Activated naive CD4-positive, alpha-beta T cell treated with anti-CD3 and anti-CD28 coated beads for 36 hours (primary cell): ENCODE measurements at places on chromosomes 12 and 14. TPM values are rescaled to one million over a fixed set of nuclear protein-coding genes. Genes with fewer than 3 reads are reported as not detected.

Gene C3AR1
- 0.21 TPM for total RNA-seq

Gene LRFN5
- total RNA-seq = not detected

Gene SERPINA9
- not detected for total RNA-seq

Gene HPD
- total RNA-seq = not detected

Gene MANSC4
- total RNA-seq = not detected

Gene YY1
- total RNA-seq = 85.0 TPM

Gene NTS
- total RNA-seq = not detected

Gene REP15
- 0.19 TPM for total RNA-seq

Gene POTEM
- not detected for total RNA-seq

Gene ABCC9
- not detected for total RNA-seq

Gene DCN
- not detected for total RNA-seq

Gene PPP1R36
- not detected for total RNA-seq

Gene TSPAN19
- not detected for total RNA-seq

Gene PLEKHG7
- total RNA-seq = not detected

Gene HOXC6
- total RNA-seq = not detected

Gene OR6S1
- not detected for total RNA-seq

Gene SHMT2
- 542 TPM for total RNA-seq

DNA sequence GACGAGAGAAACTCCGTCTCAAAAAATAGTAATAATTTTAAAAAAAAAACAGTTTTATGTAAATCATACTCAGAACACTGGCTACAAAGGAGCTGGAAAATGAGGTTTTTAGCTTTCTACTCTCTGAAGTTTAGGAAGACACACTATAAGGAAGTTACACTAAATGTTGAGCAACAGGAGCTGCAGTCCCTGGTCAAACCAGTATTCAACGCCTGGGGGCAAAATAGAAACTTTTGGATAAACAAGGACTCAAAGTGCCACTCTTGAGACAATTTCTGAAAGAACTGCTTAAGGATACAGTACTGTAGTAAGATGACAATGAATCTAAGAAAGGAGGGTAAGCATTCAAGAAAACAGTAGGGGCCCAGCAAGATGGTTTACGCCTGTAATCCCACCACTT is 29.3 kb downstream of the ACTR6 start:
- no peak for DNase-seq

GRCh38 chr14:88616697-88617096 is 53.9 kb downstream of the ZC3H14 start:
- no peak for DNase-seq

GRCh38 chr12:131511391-131511802 is 199.5 kb upstream of the SFSWAP start:
- DNase-seq = peak; percentile 83

DNA sequence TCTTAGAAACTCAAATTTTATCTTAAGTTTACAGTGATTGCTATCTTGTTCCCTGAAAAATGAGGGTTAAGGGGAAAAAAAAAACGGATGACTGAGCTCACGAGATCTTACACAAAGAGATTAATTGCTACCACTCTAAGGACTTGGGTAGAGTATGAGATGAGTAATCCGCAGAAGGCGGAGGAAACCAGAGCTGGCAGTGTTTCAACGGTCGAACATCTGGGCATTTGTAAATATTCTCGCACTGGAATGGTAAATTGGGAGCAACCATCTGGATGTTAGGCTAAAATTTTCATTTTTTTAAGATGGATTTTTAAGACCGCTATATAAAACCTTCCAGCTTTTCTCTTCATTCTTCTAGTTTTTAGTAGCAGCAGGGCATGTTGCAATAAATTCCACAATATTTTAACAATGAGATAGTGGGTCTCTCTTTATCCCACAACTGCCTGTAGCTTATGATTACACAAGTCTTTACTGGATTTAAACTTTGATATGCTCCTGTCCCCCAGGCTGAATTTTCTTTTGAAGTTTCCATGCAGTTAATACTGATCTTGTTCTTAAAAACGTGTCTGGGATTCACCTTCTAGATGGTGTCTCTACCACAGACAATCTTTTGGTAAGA is 1324.1 kb downstream of the AACS start:
- no peak for DNase-seq

- no peak for DNase-seq
These were observed 32.1 kb upstream of the LRP1-AS start for GRCh38 chr12:57179331-57180086.

DNA sequence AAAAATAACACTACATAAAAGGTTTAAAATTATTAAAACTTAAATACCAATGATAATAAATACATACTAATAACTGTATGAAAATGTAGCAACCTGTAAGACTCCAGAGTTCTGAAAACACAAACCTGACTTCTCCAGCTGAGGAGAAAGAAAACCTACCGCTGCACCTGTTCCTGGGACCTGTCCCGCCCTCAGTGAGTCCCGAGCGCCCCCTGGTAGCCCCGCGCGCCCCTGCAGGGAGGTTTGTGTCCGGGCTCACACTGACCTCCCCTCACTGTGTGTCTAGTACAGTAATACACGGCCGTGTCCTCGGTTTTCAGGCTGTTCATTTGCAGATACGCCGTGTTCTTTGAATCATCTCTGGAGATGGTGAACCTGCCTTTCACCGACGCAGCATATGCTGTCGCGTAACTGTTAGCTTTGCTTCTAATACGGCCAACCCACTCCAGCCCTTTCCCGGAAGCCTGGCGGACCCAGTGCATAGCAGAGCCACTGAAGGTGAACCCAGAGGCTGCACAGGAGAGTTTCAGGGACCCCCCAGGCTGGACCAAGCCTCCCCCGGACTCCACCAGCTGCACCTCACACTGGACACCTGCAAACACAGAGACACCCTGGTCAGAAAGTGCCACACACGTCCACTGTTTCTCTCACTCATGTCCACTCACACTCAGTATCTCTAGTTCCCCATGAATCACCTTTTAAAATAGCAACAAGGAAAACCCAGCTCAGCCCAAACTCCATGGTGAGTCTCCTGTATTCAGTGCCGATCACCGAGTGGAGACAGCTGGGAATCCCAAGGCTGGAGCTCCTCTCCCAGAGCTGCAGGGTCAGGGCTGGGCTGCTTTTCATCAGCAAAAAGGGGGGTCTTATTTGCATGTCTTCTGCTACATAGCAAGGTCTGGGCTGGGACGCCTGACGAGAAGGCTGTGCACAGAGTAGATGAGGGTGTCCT is 1276.3 kb downstream of the TMEM121 start:
- DNase-seq = no peak

DNA sequence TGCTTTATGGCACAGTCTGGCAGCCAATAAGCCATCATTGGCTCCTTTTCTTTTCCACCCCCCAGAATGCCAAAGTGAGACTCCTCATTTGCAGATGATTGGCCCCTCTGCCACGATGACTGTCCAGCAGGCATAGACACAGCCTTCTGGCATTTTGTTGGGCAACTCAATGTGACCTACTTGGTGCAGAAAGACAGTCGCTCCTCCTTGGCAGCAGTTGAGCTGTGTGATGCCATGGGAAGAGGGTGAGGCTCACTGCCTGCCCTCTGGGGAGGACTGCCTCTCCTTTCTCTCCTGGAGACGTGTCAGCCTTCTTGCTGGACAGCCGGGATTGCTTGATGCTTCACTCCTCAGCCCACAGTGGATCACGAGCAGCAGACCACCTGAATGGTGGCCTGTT is 264.9 kb downstream of the C12orf75 start:
- DNase-seq = no peak

DNA sequence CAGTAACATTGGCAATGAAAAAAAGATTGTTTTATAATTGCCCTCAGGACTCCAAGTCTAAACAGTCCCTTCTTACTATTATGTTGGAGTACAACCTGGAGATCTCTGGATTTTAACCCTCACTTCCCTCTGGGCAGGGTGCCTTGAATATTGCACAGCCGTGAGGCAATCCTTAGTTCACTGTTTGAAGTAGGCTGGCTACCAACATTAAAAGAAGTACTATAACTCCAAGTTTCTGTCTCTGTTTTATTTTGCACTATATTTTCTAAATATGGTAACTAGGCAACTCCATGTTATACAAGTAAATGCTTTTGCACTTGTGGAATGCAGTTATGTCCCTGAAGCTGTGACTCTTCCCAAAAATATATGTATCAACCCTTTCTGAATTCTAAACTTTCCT is 490.7 kb downstream of the EGLN3 start:
- DNase-seq = no peak

DNA sequence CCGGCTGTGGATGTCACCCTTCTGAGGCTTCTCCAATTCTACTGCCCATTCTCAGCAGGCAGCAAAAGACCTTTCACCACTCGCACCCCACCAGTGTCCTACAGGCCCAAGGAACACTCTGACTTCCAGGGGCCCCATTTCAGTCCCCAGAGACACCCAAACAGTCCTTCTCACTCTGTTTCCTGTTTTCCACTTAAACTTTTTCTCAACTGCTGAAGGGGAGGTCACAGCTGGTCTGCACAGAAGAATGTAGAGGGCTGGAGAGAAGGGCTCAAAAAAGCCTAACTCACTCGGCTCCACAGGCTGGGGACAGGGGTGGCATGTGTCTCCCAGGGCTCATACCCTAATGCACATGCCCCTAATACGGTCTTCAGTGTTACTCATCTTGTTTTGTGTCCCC is 4.2 kb upstream of the DTX1 start:
- DNase-seq = no peak

GRCh38 chr12:78388461-78388860 is 476.1 kb upstream of the SYT1 start:
- no peak for DNase-seq

DNA sequence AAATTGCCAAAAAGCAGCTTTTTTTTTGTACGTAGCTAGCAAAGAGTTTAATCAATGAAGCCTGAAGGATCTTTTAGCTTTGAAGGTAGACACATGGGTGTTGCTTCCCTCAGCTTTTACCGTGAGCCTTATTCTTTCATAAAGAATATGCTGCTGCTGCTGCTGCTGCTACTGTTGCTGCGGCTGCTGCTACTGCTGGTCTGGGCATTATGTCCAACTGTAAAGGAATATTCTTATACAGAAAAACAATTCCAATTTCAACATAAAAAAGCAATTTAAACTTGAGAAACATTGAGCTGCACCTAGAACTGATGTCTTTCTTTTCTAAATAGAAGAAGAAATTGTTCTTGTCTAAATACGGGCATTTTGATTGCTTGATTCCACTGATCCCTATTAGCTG is 38.9 kb upstream of the PPP1R12A start:
- no peak for DNase-seq

GRCh38 chr12:58745348-58746125 is 174.8 kb downstream of the LRIG3 start:
- DNase-seq = no peak

- no peak for DNase-seq
These were observed 26.2 kb upstream of the YY1 start for GRCh38 chr14:100212476-100213333.

DNA sequence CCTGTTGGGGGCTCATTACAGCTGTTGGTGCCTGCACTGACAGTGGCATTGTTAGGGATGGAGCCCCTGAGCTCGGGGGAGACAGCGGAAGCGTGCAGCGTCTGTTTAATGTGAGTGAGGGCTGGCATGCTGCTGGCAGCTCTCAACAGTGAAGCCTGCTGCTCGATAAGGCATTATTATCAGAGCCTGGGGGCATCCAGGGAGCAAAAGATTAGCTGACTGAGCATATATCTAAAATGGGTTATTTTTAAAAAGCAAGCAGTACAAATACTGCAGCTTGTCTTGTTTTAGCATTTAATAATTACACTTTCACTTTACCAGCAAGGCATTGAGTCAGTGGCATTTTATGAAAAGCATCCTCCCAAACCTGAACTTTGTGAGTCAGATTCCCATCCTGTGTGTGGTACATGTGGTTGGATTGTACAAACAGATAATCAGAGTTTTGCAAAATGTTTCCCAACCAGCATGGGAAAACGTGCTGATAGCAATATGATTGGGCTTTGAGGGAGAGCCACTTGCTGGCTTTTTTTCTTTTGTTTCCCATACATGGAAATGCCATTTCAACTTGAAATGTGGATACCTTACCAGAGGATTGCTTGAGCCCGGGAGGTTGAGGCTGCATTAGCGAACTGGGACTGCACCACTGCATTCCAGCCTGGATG is 150.8 kb downstream of the PRKCH start:
- peak; percentile 77 for DNase-seq

- DNase-seq = no peak
These were observed 2.4 kb downstream of the E2F7 start for GRCh38 chr12:77062846-77063461.

DNA sequence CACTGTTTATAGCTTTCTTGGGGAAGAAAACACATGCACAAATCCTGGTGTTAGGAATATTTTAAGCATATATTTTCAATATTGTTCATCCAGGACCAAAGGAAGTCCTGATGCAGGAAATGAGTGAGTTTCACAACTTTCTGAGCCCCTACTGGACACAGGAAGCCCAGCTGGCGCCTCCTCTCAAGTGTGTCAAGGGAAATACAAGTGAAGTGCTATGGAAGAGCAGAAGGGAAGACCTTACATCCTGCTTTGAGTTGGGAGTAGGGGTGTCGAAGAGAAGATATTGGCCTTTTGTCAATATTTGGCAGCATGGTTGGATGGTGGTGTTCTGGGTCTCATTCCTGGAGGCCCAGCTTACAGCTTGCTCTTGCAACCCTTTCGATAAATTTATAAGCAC is 66.1 kb upstream of the ZDHHC17 start:
- DNase-seq = no peak

DNA sequence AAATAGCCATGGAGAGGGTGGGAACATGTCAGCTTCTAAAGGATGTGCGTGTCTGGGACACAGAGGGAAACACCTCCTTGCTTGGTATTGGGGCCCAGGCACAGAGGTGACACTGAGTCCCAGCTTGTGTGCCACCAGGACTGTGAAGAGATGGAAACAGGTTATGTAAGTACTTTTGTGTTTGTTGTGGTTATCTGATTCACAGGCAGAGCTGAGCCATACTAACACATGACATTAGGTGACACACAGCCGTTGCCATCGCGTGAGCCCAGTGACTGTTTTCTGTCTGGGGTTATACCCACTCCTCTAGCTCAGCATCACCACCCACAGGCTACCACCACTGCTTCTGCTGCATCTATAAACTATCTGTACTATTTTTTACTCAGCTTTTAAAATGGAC is 12.1 kb upstream of the FLVCR2 start:
- DNase-seq = peak; percentile 96

- no peak for DNase-seq
These were observed 18.0 kb upstream of the RNASE10 start for GRCh38 chr14:20487396-20487725.

- no peak for DNase-seq
These were observed 60.7 kb upstream of the TBX3 start for GRCh38 chr12:114744691-114745090.

DNA sequence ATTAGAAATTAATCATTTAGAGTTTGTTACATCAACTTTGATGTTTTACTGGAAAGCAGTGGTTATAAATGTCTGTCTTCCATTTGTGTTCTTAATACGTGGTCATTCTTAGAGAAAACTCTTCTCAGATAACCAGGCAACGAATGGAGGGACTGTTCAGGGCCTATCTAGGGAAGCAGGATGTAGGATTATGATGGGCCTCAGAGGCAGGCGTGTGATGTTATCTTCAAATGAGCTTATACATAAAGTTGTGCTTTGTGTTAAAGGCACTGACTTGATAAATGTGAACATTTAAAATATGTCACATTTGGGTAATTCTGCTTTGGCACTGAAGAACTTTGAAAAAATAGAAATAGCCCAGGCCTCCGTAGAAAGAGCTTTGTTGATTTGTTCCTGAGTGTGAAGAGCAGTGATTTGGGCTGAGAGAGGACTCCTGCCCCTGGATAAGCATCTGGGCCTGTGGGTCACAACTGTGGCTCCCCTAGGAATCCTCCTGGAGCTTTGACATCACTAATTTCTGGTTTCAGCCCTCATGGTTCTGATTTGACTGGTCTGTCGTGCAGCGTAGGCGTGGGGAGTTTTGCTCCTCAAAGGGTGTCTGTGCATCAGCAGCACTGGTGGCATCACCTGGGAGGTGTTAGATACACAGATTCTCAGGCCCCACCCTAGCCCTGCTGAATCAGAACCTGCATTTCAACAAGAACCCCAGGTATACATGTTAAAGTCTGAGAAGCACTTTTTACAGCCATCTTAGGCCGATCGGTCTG is 55.4 kb downstream of the SAMD4A start:
- peak; percentile 86 for DNase-seq
